H7 (cell line): ENCODE measurements at places on chromosomes 3 and 15.

- DNase-seq = no peak
These were observed 625 bp downstream of the COL6A6 start for GRCh38 chr3:130517602-130518001.

DNA sequence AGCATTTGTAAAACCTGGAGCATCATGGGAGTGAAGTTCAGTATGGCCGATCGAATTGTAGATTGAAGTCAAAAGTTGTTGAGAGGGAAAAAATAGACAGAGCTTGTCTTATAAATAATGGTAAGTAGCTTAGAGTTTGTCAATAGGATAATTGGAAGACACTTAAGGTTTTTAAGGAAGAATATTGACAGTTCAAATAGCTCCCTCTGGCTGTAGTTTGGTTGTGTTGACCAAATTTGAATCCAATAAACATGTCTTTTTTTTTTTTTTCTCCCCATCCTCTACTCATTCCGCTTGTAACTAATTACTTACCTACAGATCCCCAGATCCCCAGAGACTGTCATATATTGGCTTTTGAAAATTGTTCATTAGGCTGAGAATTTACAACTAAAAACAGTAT, 677.0 kb downstream of the AGBL1 start:
- no peak for DNase-seq

DNA sequence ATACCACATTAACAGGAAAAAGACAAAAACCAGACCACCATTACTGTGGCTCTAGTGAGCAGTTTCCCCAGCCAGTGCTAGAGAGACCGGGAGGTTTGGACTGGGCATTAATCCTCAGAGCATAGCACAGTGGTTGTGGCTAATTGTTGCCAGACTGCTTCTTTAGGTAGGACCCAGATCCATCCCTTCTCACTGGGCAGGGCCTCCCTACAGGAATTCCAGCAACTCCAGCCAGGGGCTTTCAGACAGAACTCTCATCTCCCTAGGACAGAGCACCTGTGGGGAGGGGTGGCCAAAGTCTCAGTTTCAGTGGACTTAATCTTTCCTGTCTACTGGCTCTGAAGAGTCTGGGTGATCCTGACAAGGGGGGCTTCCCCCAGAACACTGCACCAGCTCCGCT, 759.6 kb downstream of the SQOR start:
- DNase-seq = no peak

DNA sequence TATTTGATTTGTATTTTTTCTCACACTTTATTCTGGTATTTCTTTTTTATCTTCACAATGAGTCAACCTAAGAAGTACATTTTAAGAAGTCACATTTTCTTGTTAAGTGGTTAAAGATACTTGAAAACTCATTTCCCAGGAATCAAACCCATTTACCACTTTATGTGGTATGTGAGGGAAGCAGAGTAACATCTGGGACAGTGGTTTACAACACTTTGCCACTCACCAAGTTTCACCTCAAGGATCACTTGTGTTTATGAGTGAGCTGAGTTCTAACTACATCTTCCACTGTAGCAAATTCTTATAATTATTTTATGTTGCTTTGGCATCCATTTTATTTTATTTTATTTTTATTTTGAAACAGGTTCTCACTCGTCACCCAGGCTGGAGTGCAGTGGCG, 53.8 kb downstream of the IGSF11 start:
- DNase-seq = no peak

GRCh38 chr3:124483915-124484470, 246.3 kb upstream of the UMPS start:
- no peak for DNase-seq

- peak; percentile 75 for DNase-seq
These were observed 51.7 kb downstream of the SCN11A start for GRCh38 chr3:39000008-39000450.

DNA sequence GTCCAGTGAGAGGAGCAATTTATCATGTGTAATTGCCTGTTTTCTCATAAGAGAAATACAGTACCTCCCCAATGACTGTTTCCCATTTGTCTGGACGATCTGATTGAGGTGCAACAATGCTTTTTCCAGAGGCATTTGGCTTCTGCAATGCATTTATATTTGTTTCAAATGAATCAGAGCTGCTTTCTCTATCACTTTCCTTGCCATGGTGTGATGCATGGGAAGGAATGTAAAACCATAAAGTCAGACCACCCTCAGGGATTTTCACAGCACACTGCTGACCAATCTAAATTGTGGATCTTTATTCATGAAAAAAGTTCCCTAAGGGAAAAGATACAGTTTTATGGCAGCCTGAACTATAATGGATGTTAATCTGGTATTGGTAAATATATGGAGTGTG, 333.0 kb downstream of the ZNF385D start:
- DNase-seq = no peak

- no peak for DNase-seq
These were observed 98.4 kb downstream of the IQSEC1 start for GRCh38 chr3:12974819-12975218.

DNA sequence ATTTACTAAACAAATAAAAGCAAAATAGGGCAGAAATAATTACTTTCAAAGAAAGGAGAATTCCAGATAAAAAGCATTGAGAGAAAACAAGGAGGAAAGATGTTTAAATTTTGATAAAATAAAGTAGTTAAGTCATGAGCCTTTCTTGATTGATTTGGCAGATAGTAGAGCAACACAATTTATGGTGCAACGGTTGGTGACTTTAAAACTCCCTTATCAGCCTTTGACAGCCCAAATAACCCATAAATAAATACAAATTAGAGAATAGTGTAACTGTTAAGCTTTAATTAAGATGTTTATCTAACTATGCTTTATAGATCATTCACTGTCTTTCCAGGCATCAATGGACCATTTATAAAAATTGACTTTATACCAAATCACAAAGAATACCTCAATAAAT, 54.0 kb upstream of the EIF1B start:
- no peak for DNase-seq

DNA sequence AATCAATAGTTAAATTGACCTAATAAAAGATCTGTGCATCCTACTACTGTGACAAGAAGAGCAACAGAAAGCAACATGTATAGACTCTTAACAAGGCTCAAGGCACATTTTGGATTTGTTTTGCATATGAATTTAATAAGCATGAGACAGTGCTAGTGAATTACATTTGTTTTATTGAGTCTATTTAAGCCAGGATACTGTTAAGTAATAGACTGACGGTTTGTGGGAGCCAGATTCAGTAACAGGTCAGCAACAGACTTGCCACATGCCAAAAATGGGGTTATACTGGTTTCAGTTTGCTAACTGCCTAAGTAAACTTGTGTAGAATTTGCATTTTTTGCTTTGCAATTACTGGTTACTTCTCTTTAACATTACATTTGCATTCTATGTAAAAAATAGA, 54.0 kb downstream of the MBNL1 start:
- no peak for DNase-seq

DNA sequence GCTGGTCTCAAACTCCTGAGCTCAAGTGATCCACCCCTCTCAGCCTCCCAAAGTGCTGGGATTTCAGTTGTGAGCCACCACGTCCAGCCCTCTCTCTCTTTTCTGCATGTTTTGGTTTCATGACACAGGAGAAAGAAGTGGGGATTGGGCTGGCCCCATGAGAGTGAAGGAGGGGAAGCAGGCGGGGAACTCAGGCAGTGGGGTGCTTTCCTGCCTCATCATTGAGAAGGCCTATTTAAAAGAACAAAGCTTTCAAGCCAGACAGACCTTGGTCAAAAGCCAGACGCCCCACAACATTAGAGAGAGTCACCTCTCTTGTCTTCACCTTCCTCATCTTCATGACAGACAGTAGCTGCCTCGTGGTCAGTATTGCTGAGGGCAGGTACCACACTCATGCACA, 15.9 kb downstream of the PSTPIP1 start:
- no peak for DNase-seq

DNA sequence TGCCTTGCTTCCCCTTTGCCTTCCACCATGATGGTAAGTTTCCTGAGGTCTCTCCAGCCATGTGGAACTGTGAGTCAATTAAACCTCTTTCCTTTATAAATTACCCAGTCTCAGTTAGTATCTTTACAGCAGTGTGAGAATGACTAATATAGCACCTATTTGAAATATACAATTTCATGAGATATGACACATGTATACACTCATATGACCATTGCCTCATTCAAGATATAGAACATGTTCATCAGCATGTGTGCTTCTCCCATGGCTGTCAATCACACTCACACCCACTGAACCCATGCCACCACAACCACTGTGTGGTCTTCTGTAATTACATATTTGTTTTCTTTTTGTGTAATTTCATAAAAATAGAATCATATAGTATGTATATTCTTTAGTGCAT, 599.5 kb upstream of the EPHA6 start:
- no peak for DNase-seq

DNA sequence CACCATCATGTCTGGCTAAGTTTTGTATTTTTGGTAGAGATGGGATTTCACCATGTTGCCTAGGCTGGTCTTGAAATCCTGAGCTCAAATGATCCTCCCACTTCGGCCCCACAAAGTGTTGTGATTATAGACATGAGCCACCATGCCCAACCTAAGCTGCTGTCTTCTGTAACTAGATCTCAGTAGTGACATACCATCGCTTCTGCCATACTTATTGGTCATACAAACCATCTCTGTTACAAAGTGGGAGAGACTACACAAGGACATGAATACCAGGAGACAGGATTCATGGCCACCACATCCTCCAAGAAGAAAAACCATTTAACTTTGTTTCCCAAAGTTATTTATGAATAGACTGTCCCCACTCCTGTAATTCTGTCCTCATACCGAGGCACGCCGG, 81.3 kb downstream of the SMAD6 start:
- DNase-seq = no peak

- no peak for DNase-seq
These were observed 142.4 kb upstream of the TMC3 start for GRCh38 chr15:81516461-81516860.

- no peak for DNase-seq
These were observed 494.8 kb downstream of the SHQ1 start for GRCh38 chr3:72353236-72354128.

- DNase-seq = no peak
These were observed 8.3 kb downstream of the LMCD1 start for GRCh38 chr3:8509961-8510360.

DNA sequence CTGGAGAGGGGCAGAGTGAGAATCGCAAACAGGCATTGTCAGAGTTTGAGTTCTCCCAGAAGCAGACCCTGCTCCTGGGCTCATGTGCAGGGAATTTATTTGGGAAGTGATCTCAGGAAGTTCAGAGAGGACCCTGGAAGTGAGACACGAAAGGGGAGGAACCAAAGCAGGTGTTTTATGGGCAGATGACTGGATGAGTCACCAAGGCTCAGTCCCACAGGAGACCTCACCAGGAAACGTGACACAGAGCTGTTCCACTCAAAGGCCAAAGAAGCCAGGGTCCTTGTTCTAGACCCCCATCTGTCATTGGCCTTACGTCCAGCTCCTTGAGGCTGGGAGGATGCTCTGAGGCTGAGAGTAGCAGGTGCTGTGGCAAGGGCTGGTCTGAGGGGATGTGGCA, 43.4 kb upstream of the SEC22A start:
- no peak for DNase-seq

GRCh38 chr3:38730281-38730680, 80.8 kb upstream of the SCN5A start:
- no peak for DNase-seq

DNA sequence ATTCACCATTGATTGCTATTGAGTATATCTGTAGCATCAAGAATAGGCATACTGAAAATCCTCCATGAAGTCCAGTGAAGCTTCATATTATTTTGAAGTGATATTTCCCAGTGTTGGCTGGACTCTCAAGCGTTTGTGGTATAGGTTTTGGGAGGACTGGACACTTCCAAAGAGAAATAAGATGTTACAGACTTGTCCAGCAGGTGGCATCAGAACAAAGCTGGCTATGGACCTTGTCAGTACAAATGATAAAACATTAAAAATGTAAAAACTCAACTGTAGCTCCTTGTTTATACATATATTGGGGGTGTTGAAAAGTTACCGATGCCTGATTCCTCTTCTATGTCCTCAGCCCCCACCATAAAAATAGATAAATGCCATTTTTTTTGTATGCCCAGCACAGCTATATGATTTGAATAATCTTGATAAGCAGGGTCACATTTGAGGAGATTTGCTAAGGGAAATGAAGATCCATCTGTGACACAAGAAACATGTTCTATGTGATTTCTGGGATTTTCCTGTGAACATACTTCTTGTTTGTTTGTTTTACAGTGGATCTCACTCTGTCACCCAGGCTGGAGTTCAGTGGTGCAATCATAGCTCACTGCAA, 54.5 kb upstream of the GOLGA6B start:
- DNase-seq = peak; percentile 37

DNA sequence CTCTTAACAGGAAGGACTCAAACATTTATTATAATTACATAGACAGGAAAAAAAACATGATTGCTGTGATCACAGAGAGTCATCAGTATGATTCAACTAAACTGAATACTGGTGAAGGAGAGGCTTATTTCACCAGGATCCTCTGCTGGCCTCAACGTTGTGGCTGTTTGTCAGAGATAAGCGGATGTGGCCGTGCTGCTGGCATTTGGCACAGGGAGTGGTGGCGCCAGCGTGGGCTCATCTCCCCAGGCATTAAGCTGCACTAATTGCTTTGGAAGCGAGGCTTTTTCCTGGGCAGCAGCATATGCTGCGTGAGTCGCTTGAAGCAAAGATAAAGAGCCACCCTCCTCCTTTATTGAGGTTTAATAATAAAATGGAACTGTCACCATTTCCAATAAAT, 306.7 kb downstream of the LRTM1 start:
- DNase-seq = no peak

- DNase-seq = no peak
These were observed 35.1 kb downstream of the PEAK1 start for GRCh38 chr15:77384589-77385359.

DNA sequence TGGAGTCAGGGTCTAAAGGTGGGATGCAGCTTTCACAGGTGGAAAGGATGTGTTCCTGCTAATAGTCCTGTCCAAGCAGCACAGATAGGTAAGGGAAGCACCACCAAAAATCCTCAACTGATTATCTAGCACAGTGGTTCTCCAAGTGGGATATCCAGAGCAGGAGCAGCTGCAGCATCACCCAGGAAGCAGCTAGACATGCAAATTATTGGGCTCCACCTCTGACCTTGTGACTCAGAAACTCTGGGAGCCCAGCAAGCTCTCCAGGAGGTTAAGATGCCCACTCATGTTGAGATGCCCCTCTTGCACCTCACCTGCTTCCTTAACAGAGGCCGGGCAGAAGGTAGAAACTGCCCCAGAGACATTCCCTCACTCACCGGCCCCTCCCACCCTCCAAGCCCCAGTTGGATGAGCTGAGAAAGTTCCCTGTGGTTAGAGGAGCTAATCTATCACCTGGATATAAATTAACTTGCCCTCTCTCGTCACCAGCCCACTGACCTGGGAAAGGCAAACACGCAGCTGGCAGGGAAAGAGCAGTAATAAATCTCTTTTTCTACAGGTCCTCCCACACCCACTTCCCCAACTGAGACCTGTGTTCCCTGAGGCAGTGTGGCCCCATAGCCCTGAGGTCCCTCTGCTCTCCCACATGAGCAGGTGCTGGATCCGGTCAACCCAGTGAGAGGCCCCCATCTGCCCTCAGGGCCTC, 39.3 kb downstream of the ADCY5 start:
- no peak for DNase-seq
